Activated T-helper 1 cell treated with anti-CD3 and anti-CD28 coated beads, Interleukin-12 subunit alpha, Interleukin-12 subunit beta, Interleukin-2, Interleukin-4 antibody, amounts not matched to agents 30 ng/mL and 10 ng/mL and 1 ng/mL, durations not matched to agents 14 hours and 24 hours and 36 hours (primary cell): ENCODE measurements at places on chromosomes 6 and 20.

GRCh38 chr6:6616656-6617055 is 28.1 kb downstream of the LY86 start:
- DNase-seq = no peak

DNA sequence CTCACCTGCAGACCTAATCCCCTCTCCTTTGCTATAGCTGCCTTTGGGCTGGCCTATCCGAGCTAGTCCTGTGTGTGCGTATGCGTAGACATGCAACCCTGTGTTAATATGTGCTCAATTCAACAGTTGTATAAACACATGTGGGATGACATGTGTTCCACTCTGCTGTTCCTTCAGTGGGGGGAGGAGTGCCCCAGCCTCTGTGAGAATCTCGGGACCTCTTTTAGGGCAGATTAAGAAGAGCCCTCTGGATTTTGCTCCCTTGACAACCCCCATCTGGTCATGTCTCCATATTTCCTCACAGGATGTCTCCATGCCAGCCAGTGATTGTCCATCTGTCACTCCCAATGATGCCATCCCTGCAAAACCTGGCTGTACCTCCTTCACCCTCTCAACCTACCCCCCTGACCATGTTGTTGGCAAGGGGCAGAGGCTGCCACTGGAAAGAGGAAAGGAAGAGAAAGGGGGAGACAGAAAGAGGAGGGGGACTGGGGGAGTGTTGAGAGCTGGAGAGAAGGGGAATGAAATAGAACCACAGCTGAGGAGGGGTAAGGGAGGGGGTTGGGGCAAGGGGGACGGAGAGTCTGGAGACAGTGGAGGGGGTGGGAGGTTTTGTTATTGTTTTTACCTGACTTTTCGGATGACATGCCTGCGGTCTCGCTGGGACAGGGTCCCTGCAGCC is 417 bp downstream of the PRRT1 start:
- no peak for DNase-seq

DNA sequence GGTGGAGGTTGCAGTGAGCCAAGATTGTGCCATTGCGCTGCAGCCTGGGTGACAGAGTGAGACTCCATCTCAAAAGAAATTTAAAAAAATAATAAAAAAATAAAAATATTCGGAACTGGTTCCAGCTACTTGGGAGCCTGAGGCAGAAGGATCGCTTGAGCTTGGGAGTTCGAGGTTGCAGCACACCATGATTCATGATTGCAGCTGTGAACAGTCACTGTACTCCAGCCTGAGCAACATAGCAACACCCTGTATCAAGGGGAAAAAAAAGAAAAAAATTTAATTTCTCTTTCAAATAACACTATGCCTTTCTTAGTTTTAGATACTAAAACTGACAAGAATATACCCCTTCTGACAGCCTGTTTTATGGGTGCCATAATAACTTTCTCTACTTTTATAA is 10.5 kb downstream of the KDM1B start:
- no peak for DNase-seq

- peak; percentile 28 for DNase-seq
Measured at GRCh38 chr6:16129623-16130401, 926 bp downstream of the MYLIP start.

- no peak for DNase-seq
Measured at GRCh38 chr20:18543932-18544331, 23.3 kb upstream of the SMIM26 start.

- no peak for DNase-seq
Measured at GRCh38 chr6:51049288-51049982, 230.8 kb downstream of the TFAP2B start.

DNA sequence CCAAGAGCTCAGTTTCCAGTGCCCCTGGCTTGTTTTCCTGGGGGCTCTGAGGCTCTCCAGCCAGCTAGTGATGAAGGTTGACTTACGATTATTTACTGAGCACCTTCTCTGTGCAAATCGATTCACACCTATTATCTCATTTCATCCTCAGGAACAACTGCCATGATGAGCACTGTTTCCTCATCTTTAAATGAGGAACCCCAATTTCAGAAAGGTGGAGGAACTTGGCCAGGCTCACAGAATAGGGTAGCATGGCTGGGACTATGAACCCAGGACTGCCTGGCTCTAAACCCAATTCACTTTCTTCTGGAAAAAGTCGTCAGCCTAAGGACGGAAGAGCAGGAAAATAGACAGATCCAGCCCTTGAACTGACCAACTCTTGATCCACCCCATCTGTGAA is 3.5 kb upstream of the BPI start:
- DNase-seq = no peak

DNA sequence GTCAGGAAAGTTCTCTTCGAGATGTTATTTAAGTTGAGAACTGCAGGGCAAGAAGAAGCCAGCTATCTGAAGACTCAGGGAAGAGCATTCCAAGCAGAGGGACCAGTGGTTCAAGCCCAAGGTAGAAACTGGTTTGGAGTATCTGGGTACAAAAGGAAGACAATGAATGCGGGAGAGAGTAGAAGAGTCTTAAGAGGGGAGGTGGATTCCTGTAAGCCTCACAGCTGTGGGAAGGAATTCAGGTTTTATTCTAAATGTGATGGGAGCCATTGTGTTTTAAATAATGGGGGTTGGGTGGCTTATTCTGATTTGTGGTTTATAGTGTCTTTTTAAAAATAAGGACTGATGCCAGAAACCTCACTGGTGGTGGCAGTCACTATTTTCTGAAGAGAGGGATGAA is 37.6 kb upstream of the TENT5A start:
- no peak for DNase-seq

DNA sequence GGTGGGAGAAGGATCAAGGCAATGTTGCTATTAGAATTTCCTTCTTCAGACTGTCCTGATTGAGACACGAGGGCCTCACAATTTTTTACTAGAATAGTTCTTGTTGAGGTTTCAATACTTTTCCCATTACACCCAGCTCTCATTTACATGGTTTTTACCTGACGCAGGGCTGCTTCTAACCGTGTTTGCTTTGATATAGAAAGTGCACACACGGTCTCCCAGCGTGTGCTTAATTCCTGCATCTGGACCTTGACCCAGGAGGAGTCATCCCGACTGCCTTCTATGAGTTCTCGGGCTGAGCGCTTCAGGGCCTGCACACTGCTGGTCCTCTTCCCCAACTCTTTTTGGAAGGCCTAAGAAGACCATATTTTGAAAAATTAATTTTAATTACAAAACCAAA is 160.2 kb downstream of the DST start:
- no peak for DNase-seq

- no peak for DNase-seq
Measured at GRCh38 chr20:3739054-3739925, 6.8 kb downstream of the HSPA12B start.

DNA sequence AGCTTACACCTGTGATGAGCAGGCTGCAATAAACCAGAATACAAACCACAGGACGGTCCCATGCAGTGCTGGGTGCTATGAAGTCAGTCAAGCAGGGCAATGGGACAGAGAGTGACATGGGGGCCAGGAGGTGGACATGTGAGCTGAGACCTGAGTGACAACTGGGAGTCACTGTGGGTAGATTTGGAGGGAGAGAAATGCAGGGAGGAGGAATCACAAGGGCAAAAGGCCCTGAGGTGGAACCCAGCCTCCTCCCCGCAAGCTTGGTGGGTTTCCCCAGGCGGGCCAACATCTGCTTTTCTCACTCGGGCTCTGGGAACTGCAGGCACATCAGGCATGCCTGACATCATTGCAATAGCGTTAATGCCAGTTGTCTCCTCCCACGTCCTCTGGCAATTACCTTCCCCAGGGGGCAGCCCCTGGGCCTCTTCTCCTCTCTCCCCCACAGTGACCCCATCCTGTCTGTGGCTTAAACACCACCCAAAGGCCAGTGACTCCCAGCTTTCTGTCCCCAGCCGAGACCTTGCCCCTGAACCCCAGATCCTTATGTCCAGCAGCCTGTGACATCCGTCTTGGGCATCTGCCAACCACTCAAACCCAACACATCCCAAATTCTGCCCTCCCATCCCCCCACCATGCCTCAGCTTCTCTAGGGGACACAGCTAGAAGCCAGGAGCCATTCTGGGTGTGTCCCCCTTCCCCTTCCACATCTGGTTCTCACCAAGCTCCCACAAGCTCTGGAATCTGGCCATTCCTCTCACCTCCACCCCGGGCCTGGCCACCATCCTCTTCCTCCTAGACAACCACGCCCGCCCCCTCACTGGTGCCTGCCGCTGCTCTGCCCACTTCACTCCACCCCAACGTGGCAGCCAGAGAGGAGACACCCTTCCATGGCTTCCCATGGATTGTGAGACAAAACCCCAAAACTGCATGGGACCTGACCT is 28.2 kb downstream of the PDRG1 start:
- DNase-seq = no peak

DNA sequence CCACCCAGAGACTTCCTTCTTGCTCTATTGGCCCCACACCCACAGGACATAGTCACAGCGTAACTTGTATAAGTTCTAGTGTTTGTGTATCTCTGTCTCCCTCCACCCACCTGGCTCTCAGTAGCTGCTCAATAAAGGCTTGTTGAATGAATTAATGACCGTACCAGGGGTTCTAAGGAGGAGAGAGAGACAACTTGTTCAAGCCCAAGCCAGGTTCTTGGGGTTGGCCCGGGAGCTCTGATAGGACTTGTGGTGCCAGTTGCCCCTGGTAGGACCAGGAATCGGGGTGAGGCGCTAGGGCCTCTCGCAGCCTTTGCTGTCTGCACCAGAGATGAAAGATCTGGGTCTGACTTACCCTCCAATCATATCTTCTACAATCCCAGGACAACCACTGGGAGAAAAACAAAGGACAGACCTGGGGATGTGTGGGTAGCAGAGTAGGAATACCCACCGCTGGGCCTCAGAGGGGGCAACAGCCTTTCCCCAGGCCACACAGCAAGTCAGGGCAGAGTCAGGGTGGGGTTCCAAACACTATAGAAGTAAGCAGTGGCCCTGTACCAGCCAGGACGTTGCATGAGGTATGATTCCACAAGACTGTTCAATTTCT is 5.3 kb upstream of the TGM2 start:
- no peak for DNase-seq

DNA sequence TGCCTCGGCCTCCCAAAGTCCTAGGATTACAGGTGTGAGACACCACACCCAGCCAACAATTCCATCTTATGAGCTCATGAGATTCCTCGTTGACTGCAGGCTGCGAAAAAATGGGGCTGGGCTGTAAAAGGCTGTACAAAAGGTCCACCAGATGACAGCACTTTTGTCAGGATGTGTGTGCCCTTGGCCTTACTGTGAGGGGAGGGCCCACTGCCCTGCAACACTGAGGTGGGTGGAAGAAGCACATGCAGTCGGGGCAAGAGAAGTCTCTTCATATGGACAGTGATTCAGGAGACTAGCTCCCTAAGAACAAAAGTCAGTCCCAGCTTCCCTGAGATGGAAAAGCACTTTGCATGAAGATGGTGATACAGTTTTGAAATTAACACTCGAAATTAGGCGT is 50.5 kb downstream of the KCTD20 start:
- no peak for DNase-seq

DNA sequence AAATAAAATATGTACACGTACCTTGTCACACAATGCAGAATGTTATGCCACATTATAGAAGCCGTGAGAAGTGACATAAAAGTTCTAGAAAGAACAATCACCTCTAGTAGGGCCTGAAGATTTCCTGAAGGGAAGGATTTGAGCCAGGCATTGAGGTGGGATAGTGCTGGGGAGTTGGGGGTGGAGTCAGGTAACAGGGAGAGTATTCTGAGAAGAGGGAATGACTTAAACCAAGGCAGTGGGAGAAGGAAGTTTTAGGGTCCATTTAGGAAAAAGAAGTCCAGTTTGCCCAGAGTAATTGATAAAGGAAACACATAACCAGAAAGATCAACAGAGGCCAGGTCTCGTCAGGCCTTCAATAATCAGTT is 262.8 kb downstream of the ARHGAP18 start:
- DNase-seq = no peak

DNA sequence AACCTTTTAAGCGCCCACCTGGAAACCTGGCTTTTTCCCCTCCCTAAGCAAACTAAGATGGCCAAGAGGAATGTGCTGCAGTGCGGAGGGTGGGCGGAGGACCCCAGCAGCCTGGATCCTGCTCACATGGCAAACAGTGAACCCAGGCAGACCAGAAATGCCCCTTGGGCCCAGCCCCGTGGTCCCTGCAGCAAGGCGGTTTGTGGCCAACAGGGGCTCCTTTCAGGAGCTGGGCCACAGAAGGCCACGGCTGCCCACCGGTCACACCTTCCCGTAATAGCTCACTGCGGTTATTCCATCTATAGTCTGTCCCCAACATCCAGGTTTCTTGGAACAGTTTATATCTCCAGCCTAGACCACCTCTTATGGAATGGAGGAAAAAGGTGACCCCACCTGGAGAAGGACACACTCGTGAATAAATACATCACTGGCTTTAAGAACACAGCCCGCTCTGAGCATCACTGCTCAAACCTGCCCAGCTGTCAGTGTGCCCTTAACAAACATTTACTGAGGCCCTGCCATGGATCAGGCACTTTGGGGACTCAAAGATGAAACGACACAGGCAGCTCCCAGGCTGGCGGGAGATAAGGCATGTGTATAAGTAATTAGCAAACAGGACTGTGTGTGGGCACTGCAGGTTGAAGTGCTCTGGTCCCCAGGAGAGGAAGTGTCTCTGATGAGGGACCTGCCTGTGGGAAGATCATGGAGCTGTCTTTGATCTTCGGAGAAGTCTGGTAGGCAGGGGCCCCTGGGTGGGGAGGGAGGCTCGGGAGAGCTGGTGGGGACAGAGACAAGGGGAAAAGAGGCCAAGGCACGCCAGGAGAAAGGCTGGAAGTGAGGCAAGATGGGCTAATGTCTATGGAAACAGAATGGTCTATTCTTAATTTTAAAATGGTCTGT is 3.2 kb upstream of the TUBB1 start:
- no peak for DNase-seq

DNA sequence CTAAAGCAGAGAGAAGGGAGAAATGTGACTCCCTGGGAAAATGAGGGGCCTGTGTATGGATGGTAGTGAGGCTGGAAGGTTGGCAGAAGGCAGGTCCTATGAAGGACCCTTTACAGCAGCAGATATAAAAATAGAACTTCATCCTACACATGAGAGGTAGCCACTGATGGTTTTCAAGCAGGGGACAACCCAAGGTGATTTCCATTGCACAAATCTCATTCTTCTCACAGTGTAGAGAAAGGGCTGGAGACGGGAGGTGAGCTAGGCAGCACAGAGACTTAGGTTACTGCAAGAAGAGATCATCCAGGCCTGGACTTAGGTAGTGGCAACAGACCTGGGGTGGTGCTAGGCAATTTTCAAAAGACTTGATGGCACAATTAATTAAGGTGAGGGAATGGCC is 30.7 kb downstream of the TRAM2 start:
- no peak for DNase-seq

- DNase-seq = no peak
Measured at GRCh38 chr6:157867155-157867559, 44.1 kb downstream of the SNX9 start.

- DNase-seq = no peak
Measured at GRCh38 chr6:167475947-167476346, 151.1 kb downstream of the TTLL2 start.
